Hippocampal formation (tissue), 2 donors: ENCODE measurements at places on chromosomes 7 and 10.

- DNase-seq, result no peak
Measured at GRCh38 chr7:76509931-76510877, at the start of gene UPK3B. TSS of gene UPK3B (plus strand) at chr7:76510552. CDS start at chr7:76510653, 101 bp downstream.

- DNase-seq, result no peak
Measured at GRCh38 chr10:49281461-49281860, 17.5 kb upstream of the C10orf71 start.

GRCh38 chr10:118682533-118682932, 72.2 kb downstream of the CACUL1 start:
- no peak for DNase-seq

DNA sequence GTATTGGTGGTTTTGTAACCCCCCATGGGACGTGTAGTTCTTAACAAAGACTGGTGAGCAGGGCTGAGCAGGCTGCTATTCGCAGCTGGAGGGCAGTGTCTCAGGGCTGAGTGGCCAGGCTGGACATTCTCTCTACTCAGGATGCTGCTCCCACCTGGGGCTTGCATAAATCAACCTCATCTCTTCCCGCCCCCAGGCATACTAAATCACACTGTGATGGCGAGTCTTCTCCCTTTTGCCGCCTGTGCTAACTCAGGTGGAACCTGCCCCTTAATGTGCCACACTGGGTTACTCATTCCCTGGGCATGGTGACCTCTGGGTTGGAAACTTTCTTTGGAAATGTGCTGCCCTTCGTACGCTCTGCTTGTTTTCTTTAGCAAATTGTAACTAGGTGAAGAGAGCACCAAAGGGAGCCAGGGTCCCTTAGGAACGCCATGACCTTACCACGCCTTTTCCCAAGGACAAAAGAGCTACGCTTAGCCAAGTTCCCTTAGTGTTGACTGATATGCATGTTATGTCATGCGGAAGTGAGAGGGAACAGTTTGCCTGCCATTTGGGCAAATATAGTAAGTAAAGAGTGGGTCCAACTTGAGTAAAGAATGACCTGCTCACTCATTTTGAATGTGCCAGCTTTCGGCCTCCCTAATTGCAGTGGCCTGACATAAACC, 40.4 kb upstream of the COBL start:
- DNase-seq, result no peak

DNA sequence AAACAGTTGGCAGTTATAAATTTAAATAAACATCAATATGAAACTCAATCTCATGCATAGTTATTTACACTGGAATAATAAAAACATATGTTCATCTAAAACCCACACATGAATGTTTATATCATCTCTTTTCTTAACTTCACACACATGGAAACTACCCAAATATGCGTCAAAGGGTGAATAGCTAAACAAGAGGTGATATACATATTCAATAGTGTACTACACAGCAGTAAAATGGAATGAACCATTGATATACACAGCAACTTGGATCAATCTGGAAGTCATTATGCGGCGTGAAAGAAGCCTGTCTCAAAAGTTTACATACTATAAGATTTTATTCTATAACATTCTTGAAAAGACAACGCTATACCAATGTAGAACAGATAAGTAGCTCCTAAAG, 282.5 kb upstream of the POM121L12 start:
- no peak for DNase-seq

DNA sequence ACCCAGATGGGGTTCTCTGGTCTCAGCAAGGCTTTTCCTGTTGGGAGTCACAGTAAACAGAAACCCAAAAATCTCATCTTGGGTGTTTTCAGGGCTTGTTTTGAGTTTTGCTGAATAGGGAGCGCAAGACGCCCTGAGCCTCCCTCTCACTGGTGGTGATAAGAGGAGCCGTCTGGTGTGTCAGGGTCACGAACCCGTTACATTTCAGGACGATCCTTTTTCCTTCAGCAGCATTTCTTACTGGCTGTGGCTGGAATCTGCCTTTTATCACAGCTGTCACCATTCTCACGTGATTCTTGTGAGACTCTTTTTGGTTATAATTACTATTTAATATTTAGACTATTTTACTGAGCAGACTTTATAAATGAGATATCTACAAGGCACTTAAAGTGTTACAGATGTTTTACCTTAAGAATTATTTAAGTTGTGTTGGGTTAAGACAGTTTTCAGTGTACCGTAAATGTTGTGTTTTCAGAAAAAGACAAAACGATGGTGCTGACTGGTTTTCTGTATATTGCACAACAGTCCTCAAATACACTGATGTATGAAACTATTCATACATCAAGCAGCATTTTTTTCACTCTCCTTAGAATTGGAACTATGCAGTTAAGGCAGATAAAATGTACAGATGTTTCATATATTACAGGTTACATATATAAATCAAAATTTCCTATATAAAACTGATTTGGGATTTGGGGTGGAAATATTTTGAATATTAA, 2.2 kb upstream of the GET4 start:
- no peak for DNase-seq

- no peak for DNase-seq
Measured at GRCh38 chr10:47339759-47340607, 8.2 kb upstream of the RBP3 start.

DNA sequence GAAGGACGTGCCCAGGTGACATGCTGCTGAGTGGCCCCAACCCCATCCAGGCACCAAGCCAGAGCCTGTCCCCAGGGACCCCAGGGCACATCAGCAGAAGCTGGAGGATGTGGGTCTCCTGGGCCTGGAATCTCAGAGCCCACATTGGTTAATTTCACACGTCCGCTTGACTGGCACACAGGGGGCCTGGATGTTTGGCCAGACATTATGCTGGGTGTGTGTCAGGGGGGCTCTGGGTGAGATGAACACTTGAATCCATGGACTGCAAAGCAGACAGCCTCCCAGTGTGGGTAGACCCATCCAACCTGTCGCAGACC, 79.1 kb upstream of the RET start:
- no peak for DNase-seq

- DNase-seq, result no peak
Measured at GRCh38 chr7:80678707-80679106, 40.3 kb downstream of the CD36 start.

DNA sequence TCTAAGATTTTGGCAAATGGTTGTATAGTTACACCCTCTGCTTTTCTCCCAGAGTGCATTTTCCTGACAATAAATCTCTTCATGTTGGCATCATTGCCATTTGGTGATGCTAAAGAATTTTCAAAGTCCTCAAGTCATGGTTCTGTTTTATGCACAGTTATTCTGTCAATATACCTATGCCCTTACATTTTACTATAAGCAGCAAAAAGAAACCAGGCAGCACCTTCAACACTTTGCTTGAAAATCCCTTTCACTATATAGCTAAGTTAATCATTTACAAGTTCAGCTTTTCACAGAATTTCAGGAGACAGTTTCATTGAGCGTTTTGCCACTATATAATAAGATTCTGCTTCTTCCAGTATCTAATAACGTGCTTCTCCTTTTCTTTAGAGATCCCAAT, 22.6 kb downstream of the FIGNL1 start:
- no peak for DNase-seq

- DNase-seq, result no peak
Measured at GRCh38 chr7:946256-946996, 8.1 kb downstream of the ADAP1 start.

- peak; percentile 73 for DNase-seq
Measured at GRCh38 chr10:121974535-121975294, at the start of gene NSMCE4A. TSS of gene NSMCE4A (minus strand) at chr10:121975217. CDS start at chr10:121975165, 52 bp downstream.

GRCh38 chr10:79435271-79436065, 10.0 kb downstream of the ZCCHC24 start:
- no peak for DNase-seq

GRCh38 chr7:24769851-24770250, 12.6 kb upstream of the GSDME start:
- peak; percentile 21 for DNase-seq

DNA sequence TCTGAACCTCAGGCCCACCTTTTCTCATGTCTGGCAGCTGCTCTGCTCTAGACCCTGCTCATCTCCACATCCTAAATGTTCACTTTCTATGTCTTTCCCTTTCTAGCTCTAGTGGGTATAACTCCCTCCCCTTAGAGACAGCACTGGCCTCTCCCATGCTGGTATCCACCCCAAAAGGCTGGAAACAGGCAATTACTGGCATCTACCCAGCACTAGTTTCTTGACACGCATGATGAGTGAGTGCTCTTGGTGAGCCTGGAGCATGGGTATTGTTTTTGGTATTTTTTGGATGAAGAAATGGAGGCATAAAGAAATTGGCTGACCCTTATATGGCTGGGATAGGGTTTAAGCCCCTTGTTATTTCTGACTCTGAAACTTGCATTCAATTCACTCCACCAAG, 156.0 kb downstream of the EGFR start:
- no peak for DNase-seq

DNA sequence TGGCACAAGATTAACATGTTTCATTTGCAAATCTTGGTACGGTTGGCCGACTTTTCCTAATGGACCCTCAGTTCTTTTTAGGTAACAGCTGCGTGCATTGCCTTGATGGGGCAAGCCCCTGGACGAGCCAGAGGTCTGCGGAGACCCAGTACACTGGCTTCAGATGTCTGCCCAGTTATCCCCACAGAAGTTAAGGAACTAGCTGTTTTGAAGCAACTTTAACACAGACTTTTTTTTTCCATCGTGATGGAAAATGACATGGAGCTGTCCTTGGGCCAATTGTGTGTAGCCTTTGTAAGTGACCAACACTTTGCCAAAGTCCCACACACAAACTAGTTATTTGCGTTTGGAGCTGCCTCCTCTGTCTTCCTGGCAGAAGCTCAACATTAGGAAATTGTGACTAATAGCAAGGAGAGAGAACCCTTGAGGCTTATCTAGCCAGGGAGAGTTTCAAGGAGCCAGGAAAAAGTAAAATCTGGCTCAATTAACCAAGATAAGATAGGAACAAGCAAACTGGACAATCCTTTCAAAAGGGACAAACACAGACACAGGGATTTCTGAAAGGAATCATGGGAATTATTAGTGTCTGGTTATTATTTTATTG, 99.6 kb upstream of the BMPER start:
- no peak for DNase-seq

DNA sequence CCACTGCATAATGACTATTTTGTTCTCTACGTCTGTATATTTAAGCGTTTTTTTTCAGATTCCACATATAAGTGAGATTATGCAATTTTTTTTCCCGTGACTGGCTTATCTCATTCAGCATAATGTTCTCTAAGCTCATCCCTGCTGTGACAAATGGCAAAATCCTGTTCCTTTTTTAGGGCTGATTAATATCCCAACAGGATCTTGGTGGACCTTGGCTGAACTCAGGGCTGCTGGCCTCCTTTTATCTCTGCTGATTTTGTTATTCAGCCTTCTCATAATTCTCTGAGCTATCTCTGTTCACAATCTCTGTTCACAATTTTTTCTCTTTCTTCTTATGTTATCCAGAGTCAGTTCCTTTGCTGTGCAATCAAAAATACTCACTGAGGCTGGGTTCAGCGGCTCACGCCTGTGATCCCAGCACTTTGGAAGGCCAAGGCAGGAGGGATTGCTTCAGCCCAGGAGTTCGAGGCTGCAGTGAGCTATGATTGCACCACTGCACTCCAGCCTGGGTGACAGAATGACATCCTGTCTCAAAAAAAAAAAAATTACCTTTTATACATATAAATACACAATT, 1035.9 kb upstream of the AUTS2 start:
- DNase-seq, result no peak

DNA sequence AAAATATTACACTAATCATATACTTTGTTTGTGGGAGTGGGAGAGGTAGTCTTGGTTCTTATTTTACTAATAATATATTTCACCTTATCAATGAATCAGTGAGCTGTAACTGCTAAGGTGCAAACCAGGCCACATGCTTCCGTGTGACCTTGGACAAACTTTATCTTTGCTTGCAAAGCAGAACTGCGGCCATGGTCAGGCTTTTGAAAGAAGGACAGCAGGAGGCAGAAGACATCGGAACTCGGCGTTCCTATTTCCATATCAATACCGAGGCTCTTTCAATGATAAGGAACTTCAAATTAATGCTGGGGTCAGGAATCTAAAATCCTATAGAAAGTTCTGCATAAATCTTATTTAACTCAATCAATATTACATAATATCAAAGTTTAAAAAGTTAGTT, 491.9 kb upstream of the PFKP start:
- DNase-seq, result no peak

DNA sequence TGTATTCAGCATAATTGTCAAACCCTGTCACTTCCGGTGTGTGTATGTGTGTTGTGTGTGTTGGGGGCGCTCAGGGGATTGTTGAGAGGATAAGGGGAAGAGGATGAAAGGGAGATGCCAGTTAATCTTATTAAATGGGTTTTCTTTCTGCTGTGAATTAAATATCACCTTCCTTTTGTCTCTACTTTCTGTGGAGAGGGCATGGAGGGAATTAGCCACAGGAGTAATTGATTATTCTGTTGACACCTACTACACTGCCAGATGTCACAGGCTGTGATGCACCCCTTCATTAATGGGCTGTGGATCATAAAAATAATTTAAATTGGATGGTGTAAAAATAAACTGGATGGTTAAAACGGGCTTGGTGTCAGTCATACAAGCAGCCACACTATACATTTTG, 311.9 kb downstream of the MDFIC start:
- DNase-seq, result no peak

DNA sequence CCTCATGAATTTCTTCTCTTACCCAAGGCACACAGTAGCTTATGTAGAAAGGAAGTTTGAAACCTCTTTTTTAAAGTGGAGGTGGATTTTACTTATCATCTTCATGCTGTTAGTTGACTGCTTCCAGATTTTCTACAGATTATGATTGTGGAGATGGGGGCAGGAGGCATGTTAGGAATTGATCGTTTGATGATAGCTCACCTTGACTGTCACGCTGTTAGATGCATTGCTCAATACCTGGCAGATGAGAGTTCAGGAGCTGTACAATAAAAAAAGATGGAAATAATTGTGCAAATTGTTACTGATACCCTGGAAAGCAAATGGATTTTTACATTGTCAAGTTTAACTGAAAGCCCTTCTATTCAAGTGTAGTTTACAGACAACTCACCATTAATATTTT, 340.3 kb downstream of the PLXDC2 start:
- DNase-seq, result no peak

GRCh38 chr10:121134711-121135110, 283.5 kb downstream of the WDR11 start:
- DNase-seq, result no peak
